ENCODE measurements at places on chromosomes 5 and 9.

- no peak for DNase-seq
These were observed 517.7 kb upstream of the CLINT1 start for GRCh38 chr5:158376679-158377078.

DNA sequence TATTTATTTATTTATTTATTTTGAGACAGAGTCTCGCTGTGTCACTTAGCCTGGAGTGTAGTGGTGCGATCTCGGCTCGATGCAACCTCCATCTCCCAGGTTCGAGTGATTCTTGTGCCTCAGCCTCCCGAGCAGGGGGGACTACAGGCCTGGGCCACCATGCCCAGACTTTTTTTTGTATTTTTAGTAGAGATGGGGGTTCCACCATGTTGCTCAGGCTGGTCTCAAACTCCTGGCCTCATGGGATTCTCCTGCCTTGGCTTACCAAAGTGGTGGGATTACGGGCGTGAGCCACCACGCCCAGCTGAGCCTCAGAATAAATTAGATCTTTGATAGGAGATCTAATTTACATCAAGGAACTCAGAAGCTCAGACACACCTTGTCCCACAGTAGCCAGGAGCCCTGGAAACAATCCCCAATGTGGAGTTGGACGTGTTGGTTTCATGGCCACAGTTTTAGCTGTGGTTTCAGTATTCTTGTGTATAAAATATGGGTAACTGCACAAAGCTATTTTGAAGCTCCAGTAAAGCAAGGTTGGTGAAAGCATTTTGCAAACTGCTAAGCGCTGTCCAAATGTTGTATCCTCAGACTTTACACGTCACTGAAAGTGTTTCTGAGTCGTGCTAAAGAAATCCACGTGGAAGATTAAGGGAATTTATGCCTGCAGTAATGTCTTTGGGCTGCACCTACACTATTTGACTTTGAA lies 3.0 kb upstream of the HNRNPAB start:
- no peak for DNase-seq

DNA sequence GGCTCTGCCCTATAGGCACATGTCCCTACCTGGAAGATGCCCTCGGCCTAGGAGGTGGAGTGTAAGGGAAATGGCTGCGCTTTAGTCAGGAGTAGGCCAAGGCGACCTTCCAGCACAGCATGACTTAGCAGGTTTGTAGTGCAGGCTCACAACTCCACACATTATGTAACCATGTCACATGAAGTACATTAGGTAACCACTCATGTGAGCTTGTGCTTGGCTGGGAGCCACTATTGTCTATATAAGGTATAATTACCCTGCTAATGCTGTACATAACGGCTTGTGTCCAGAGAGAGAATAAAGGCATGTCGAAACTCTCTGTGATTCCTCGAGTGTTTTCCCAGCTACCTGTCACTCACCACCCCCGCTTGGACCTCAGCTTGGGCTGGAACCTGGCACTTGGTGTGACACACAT lies 74.9 kb downstream of the CAMK4 start:
- no peak for DNase-seq

DNA sequence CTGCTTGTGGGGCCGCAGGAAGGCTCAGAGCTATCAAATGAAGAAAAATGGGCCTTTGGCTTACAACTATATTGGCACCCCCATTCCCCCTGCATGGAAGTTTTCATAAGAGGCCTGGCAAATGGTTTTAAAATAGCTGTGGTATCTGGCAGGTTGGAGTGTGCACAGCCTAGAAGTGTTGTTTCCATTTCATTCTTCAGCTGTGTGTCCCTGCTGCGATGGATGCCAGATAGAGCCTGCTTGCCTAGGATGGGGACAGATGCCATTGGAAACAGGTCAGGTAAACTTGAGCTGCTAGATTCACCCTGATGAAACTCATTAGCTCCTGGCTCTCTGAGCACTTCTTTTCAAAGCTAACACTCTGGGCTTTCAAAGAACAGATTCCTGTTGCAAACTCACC lies 183.3 kb downstream of the IRX1 start:
- no peak for DNase-seq

DNA sequence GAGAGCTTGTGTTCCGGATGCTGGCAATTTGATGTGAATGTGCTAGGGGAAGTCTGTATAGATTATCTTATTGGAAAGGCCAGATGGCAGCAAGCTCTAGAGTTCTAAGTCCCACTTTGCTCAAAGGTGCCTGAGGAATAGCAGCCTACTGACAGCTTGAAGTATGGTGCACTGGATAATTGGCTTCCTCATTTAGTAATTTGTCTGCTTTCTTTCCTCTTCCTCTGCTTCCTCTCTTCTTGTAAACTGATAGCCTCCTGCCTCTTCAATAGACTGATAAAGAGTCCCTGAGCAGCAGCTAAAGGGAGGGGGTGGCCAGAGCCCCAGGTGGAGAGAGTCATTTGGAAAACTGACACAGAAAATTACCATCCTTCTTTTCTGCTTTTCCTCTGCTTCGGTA lies 177.3 kb downstream of the FGF1 start:
- DNase-seq: no peak

DNA sequence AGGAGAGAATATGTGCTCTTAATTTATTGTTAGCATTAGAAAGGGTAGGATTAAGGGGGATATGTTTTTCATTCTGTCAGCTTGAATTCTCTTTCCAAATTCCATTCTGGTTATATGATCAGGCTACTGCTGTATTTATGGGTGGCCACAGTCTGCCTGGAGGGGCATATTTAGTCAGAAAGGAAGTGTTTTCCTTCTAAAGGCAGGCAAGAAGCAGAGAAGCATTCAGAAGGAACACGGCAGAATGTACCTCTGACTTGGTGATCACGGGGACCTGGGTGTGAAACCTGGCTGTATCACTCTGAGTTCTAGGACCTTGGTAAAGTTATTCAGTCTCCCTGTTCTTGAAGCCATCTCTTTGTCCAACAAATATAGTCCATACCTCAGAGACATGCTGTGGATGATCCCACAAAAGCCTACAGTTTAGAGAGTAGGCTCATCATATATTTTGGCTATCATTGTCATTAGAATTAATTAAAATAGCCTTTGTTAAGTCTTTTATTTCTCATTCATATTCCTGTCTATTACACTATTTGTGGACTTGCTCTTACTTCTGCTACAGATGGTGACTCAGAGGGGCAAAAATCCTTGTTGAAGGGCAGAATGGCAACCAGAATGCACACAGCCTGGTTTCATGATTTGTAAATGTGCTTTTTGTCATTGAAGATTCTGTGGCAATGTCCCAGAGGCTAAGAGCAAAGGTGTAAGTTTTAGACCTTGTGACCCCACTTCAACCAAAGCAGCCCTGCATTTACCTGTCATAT lies 2.7 kb downstream of the TNC start:
- DNase-seq: no peak

DNA sequence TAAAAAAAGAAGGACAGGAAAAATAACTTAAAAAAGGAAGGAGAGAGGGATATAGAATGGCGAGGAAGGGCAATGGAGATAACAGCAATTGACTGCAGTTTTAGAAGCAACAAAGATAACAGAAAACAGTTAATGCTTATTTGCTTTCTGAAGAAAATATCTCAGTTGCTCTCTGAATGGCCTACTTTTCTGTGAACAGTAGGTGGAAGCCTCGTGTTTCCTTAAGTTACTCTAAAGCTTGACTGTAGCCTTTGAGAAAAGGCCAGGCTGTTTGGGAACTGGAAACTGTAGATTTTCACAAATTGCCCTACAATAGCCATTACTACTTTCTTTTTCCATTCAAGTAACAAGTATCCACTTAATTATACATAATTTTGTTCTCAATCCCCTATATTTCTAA lies 404.5 kb downstream of the YTHDC2 start:
- DNase-seq: no peak

DNA sequence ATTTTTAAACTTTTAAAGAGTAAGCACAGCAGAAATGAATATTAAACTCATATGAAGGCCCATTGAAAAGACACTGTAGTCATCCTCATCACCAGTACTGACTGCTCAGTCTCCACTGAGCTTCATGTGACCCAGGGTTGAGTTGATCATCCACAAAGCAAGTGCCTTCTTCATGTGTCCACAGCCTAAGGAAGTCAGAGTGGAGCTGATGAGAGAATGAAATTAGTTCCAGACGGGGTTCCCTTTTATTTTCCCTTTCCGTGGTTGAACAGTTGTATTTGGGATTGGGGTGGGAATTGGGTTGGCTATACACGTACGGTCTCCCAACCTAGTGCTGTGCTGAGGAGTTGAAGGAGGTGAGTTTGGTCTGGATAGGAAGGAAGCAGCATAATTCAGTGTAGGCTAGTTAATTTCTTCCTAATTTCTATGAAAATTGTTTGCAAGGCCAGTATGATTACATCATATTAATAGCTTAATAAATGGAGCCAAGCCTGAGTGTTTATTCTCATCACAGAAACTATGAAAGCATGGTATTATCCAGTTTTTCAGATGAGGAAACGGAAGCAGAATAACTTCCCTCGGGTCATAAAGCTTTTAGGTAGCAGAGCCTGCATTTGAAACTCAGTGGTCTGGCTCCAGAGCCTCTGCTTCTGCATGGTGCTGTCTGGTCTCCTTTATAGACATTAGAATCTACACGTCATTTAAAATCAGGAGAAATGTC lies 103.9 kb upstream of the DMRT1 start:
- no peak for DNase-seq

DNA sequence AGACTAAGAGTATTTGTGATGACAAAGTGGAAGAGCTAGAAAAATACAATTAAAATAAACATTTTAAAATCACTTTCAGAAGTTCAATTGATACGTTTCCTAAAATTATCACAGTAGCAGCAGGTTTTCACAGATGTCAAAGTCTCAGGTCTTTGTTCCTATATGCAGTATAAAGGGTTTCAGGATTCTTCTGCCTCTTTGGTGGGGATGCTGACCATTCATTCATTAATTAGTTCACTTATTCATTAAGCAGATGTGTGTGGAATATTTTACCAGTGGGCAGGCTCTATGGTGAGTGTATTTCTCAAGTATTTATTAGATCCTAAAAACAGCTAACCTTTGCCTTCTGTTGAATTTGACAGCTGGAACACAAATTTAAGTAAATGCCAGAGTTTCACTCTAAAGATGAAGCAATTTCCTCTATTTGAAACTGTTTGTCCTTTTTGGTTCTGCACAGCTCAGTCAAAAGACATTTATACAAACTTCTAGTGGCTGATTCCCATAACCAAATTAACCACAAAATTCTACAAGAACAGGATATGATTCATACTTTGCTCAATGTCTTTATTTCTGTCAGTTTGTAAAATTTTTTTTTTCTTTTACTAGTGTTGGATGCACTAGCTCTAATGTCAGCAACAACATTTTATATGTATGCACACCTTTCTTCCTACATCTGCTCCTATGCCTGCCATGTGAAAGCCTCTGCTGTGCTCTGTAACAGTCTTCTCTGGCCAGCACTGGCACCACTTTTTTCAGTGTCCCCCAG lies 75.9 kb upstream of the PRR16 start:
- peak; percentile 88 for DNase-seq

GRCh38 chr9:125202846-125203618 lies 2.7 kb downstream of the RABEPK start:
- DNase-seq: no peak

DNA sequence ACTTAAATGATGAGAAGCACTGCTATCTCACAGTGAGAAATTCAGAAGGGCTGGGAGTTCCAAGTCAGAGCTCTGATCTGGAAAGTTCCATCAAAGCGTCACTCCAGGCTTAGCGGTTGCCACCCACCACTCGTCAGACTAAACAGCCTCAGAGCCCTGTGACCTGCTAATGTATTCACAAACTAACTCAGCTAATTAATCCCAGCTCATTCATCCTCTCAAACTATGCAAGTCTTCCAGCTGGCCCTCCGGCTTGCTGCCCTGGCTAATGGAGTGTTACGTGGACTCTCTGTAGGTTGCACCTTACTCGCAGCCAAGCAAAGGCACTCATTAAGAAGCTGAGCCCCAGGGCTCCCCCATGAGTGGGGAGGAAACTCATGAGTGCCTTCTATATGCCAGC lies 82.2 kb upstream of the GABRP start:
- DNase-seq: no peak

- no peak for DNase-seq
These were observed 227.9 kb downstream of the LURAP1L start for GRCh38 chr9:13002740-13003139.

- no peak for DNase-seq
These were observed 399.0 kb upstream of the BRINP1 start for GRCh38 chr9:119768266-119768665.

GRCh38 chr9:76218117-76218885 lies 175.9 kb downstream of the RFK start:
- no peak for DNase-seq

- no peak for DNase-seq
These were observed 119.6 kb upstream of the IL12B start for GRCh38 chr5:159449925-159450324.

- no peak for DNase-seq
These were observed 272.5 kb upstream of the IRX1 start for GRCh38 chr5:3323144-3323543.

DNA sequence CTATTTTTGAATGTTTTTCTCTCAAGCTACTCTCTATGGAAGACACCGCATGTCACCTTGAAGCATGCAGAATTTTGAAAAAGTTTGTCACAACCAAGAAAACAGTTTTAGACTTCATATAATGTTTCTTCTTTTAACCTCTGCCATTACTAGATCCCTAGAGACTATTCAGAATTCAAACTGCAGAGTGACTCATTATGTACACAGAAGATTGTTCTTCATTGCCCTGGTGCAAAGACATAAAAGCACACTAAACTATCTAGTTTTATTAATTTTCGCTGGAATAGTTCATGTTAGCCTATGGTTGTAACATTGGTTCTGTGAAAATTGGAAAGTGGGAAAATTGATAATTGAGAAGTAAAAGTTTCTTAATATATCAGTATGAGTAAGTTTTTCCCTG lies 18.4 kb downstream of the F2RL2 start:
- DNase-seq: no peak

- no peak for DNase-seq
These were observed 154.1 kb upstream of the TAS2R1 start for GRCh38 chr5:9784231-9784630.

GRCh38 chr5:130992095-130992494 lies 173.0 kb downstream of the HINT1 start:
- DNase-seq: peak; percentile 68

- no peak for DNase-seq
These were observed 59.7 kb downstream of the OSMR start for GRCh38 chr5:38905516-38905915.

- DNase-seq: peak; percentile 26
These were observed 53.0 kb downstream of the NUP214 start for GRCh38 chr9:131178382-131178781.

- peak; percentile 26 for DNase-seq
These were observed 269.9 kb upstream of the PAPPA start for GRCh38 chr9:115883467-115884329.
